ENCODE measurements at places on chromosomes 11 and 22.

DNA sequence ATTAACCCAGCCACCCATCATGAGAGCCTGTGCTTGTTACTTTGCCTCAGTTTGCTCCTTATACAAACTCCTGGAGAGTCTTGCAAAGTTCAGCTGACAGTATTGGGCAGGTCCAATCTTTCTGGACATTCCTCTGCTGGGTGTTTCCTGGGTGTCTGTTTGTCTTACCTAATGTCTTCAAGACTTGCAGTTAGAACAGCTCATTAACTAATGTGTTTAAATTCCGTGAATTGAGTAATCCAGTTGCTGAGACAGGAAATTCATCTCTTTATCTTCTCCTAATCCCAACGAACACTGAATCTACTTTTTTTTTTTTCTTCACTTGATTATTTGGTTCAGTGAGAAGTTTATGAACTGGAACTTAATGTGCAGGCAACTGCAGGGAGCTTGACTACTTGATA, 20.6 kb downstream of the BCO2 start:
- no peak overlapping the region for H3K27ac ChIP-seq
- H3K4me3 ChIP-seq = no peak overlapping the region

GRCh38 chr11:61110255-61111049, 8.2 kb downstream of the CD5 start:
- peaks cover 7% of the 10 kb centered on the region for H3K4me1 ChIP-seq
- no peaks in the 10 kb centered on the region for H3K27me3 ChIP-seq
- no peak overlapping the region for H3K4me3 ChIP-seq
- H3K27ac ChIP-seq = no peak overlapping the region
- DNase-seq = no peak
- H3K36me3 ChIP-seq = no peaks in the 10 kb centered on the region

DNA sequence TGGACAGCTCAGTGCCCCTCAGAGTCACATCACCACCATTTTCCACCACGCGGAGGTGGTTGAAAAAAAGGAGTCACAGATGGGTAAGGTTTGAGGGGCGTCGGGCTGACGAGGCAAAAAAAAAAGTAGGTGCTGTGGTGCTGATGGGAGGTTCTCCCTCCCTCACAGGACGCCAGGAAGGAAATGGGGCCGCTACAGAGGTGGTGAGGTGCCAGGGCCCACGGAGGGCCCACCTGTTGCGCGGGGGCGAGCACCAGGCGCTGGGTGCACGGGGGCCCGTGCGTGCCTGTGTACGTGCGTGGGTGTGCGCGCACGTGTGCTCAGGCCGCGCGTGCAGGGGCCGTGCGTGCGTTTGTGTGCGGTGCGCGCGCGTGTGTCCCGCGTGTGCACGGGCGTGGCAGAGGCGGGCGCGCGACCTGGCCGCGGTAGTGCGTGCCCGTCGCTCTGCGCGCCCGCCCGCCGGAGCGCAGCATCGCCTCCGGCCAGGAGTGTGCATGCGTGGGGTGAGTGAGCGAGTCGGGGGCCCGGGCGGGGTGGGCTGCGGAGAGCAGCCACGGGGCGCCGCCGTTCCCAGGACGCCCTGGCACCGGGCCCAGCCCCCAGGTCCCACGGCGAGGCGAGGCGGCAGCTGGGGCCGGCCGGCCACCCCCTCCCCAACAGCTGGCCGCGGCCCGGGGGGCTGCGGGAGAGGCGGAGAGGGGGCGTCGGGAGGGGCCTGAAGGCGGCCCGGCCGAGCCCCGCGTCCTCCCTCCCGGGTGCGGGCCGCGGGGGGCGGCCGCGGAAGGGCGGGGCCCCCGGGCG, 2.8 kb downstream of the PDGFB start:
- DNase-seq = peak; percentile 48
- peaks cover 56% of the 10 kb centered on the region for H3K4me1 ChIP-seq
- H3K4me3 ChIP-seq = peak overlapping the region; percentile 85
- no peaks in the 10 kb centered on the region for H3K36me3 ChIP-seq

GRCh38 chr11:66418168-66418985, 2.5 kb upstream of the NPAS4 start:
- H3K36me3 ChIP-seq = no peaks in the 10 kb centered on the region
- H3K4me3 ChIP-seq = no peak overlapping the region
- H3K4me1 ChIP-seq = peaks cover 7% of the 10 kb centered on the region
- H3K27ac ChIP-seq = no peak overlapping the region
- peaks cover 43% of the 10 kb centered on the region for H3K27me3 ChIP-seq
- peak; percentile 44 for DNase-seq
